ENCODE measurements at places on chromosomes 13 and 19. TPM values are rescaled to one million over a fixed set of nuclear protein-coding genes. Genes with fewer than 3 reads are reported as not detected.

DNA sequence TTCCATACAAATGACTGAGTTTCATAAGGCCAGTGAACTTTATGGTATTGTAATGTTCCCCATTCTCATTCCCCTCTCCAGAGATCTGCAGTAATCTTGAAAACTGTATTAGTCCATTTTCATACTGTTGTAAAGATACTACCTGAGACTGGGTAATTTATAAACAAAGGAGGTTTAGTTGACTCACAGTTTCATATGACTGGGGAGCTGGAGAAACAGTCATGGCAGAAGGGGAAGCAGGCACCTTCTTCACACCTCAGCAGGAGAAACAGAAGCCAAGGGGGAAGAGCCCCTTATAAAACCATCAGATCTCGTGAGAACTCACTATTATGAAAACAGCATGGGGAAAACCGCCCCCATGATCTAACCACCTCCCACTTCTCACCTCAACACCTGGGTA lies 318.7 kb upstream of the KLF12 start:
- no peak for DNase-seq

DNA sequence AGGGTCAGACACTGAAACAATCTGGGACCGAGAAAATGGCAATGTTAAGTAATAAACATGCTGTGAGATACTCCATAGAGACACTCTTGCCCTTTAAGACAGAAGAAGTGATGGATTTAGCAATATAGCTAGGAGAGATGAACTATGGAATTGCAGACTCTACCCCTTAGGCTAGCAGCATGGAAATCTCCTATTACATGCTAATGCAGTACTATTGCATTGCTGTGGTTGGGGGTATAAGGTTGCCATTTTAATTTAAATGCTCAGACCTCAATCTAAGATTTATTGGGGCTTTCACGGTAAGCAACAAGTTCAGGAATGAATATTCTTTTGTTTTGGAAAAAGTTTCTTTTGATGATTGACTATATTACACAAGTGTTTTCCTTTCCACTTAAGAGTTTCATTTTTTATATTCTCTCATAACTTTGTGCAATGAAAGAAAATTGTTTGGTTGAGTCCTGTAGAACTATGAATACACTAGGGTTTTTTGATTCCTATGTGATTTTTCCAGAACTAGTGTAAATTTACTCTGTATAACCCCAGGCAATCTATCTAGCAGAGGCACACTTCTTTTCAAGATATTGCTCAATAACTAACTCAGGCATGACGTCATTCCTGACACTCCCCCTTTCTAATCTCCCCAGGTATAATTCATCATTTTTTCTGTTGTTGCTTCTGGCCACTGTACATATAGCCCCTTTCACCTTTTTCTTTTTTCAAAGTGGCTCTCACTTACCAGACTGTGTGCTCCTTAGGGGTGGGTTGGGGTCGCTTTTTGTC lies 394.7 kb upstream of the KLF12 start:
- no peak for DNase-seq

DNA sequence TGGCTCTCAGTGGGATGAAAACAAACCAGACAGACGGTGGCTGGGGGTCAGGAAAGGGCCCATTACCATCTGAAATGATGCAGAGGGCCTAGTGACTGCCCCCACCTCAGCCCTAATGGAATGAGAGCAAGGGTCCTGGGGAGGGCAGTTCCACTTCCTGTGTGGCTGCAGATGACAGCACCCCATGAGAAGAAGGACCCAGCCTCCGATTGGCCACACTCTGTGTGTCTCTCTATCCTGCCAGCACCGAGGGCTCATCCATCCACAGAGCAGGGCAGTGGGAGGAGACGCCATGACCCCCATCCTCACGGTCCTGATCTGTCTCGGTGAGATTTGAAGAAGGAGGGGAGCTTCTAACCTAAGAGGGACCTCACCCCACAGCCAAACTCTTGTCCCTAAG lies 498 bp downstream of the LILRB1 start:
- no peak for DNase-seq

- peak; percentile 11 for DNase-seq
Observed at GRCh38 chr19:39631178-39631577, 24.5 kb upstream of the LGALS16 start.

- DNase-seq: no peak
Observed at GRCh38 chr13:57666131-57666953, 34.8 kb downstream of the PCDH17 start.

DNA sequence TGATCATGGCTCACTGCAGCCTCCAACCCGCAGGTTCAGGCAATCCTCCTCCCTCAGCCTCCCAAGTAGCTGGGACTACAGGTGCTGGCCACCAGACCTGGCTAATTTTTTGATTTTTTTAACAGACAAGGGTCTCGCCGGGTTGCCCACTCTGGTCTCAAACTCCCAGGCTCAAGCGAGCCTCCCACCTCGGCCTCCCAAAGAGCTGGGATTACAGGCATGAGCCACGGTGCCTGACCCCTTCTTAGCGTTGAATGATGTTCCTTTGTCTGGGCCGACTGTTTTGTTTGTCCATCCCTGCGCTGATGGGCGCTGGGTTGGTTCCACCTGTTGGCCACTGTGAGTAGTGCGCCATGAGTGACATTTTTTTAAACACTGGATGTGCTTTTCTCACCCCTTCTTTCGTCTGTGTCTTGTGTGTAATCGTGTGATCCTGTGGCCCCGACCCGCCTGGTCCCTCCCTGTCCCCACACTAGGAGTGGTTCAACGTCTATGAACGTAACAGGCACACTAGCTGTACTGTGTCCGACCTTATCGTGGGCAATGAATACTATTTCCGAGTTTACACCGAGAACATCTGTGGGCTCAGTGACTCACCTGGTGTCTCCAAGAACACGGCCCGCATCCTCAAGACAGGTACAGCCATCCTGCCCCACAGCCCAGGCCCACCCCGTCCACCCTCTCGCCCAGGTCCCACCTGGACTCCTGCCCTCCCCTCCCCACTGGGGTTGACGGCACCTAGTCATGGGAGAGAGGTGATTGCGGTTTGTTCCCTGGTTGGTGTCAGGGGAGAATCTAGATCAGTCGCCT lies 15.0 kb upstream of the EMC10 start:
- DNase-seq: peak; percentile 69

- peak; percentile 85 for DNase-seq
Observed at GRCh38 chr13:24207841-24208667, 47.5 kb downstream of the SPATA13 start.

DNA sequence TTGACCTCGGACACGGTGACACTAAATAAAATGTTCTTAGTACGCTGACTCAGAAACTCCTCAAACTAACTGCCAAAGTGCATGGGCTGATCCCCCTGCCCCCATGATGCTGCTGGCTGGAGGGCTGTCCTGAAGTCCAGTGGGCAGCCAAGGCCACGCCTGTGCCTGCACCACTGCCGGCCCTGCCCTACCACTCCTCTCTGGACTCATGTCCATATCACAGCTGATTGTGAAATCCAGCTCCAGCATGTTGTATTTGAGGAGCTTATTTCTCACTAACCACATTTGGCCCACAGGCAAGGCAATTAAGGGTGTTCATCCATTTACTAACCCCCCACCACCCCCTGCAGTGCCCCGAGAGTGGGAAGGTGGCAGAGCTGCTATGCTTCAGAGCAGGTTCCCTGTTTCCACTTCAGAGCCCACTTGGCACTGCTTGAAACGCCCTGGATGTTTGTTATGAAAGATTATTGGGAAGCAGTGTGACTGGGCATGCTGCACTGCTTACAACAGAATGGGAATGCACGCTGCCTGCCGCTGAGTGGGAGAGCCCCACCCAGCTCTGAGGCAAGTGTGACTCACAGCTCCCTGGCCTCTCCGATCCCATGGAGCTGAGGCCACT lies 114.0 kb downstream of the UQCRFS1 start:
- DNase-seq: peak; percentile 80

DNA sequence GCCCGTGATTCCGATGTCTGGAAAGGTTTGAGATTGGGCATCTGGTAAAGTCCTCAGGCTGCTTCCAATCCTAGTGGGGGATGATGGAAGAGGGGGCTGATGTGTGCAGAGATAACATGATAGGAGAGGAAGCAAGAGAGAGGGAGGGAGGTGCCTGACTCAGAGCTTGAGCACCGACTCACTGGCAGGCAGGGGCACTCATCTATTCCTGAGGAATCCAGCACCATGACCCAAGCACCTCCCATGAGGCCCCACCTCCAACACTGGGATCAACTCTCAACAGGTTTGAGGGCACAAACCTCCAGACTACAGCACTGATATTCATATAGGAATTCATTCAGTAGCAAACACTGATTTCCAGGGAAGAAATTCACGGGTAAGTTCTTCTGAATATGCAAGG lies 5.6 kb upstream of the SIGLEC9 start:
- DNase-seq: no peak

GRCh38 chr13:95235199-95235756 lies 66.0 kb downstream of the ABCC4 start:
- DNase-seq: no peak

- DNase-seq: no peak
Observed at GRCh38 chr13:49779721-49780120, 12.8 kb downstream of the KPNA3 start.

GRCh38 chr19:36482876-36483275 lies 6.5 kb downstream of the ZNF566 start:
- DNase-seq: no peak

- no peak for DNase-seq
Observed at GRCh38 chr13:109779074-109779473, 7.3 kb downstream of the IRS2 start.

GRCh38 chr19:21101521-21102242 lies 19.7 kb downstream of the ZNF714 start:
- DNase-seq: no peak

DNA sequence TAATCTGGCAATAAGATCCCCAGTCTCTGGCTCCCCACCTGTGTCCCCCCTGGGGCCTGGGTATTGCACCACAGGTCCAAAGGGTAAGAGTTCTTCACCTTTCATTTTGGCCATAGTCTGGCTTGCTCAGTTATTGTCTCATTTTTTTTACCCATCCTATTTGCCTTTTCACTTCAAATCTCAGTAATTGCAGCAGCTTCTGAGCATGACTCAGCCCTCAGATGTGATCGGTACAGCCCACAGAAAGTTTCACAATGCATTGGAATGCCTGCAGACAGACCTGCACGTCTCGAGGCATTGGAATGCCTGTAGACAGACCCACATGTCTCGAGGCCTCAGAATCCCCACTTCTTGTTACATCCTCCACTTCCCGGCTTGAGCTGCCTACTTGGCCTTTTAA lies 173.6 kb downstream of the NUFIP1 start:
- peak; percentile 95 for DNase-seq

- peak; percentile 26 for DNase-seq
Observed at GRCh38 chr13:114053026-114053425, 79.2 kb upstream of the C13orf46 start.

- no peak for DNase-seq
Observed at GRCh38 chr19:7787141-7787540, 24.1 kb downstream of the CLEC4M start.

- no peak for DNase-seq
Observed at GRCh38 chr13:83216479-83217245, 665.6 kb downstream of the SLITRK1 start.

DNA sequence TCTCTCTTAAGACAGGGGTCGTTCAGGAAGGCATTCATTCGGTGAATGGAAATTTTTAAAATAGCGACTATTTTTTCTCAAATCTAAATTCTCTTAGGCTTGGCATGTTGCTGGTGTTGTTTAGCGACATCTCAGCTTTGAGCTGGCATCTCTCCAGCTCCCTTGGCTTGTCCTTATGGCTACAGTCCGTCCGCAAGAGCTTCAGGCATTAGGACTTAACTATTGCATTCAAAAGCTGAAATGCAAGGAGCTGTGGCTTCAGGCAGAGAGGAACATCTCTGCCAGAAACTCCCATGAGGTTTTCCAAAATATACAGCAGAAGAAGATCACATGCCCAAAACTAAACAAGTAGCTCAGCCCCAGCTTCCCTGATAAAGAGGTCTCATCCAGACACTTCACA lies 578.5 kb downstream of the EFNB2 start:
- peak; percentile 40 for DNase-seq

DNA sequence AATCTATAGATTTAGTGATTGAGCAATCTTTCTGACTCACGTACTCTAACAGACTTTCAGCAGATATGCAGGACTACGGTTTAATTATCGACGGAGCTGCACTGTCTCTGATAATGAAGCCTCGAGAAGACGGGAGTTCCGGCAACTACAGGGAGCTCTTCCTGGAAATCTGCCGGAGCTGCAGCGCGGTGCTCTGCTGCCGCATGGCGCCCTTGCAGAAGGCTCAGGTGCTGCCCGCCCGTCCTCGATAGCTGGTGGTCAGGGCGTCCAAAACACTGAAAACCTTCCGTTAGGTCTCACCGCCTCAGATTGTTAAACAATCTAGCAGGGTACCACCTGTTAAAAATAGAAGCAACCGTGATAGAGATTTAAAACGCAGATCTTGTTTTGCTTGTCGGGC lies 113.2 kb upstream of the MCF2L start:
- DNase-seq: no peak

GRCh38 chr13:33072282-33072681 lies 56.1 kb downstream of the KL start:
- no peak for DNase-seq

GRCh38 chr19:48444129-48444935 lies 1.5 kb upstream of the GRWD1 start:
- no peak for DNase-seq

GRCh38 chr19:35460608-35461007 lies 12.6 kb downstream of the FFAR2 start:
- DNase-seq: no peak

Gene RASAL3
- total RNA-seq: 0.72 TPM

Gene SGCG
- not detected for total RNA-seq

Gene ALKBH6
- 39.8 TPM for total RNA-seq

Gene TNFSF13B
- total RNA-seq: 2.8 TPM

Gene KLK14
- not detected for total RNA-seq

Gene LILRA2
- total RNA-seq: not detected

Gene EFNB2
- total RNA-seq: 11.6 TPM

Gene PNMA8B
- not detected for total RNA-seq
